ENCODE measurements at places on chromosomes 4 and X.
A peak's percentile ranks its signal among the peaks of the same experiment; 100 is the strongest.

DNA sequence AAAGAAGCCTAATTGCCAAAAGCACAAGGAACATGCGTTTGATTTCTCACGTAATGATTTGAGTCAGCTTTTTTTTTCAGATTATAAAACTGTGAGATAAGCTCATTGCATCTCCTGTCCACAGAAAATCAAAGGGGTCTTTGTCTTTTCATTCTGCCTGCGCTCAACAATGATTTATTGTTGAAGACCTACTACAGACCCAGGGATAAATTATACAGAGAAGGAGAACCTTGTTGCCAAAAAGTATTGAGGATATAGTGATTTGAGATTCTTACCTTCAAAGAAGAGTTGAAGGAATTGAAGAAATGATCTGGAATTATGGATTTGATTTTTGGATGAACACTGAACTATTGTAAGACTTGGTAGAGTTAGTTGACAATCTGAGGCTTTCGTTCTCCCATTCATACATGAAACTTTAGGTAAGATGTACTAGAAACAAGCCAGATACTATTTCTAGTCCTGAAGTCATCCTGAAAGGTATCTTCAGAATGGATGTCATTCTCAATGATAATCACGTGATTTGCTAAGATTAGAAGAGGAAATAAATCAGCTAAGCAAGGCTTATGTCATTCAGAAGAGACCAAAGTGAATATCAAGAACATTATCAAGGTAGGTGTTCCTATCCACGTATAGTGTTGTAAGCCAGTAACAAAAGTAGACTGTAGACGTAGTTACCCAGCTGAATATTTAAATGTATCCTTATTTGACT lies 71.1 kb upstream of the SCOC start:
- no peak for DNase-seq

GRCh38 chr4:120864969-120865368 lies 57.6 kb downstream of the PRDM5 start:
- no peak for DNase-seq

GRCh38 chrX:115898382-115899001 lies 272.1 kb upstream of the AGTR2 start:
- DNase-seq, result peak; percentile 58

- no peak for DNase-seq
These were observed 90.6 kb upstream of the AFAP1 start for GRCh38 chr4:8030121-8030781.

DNA sequence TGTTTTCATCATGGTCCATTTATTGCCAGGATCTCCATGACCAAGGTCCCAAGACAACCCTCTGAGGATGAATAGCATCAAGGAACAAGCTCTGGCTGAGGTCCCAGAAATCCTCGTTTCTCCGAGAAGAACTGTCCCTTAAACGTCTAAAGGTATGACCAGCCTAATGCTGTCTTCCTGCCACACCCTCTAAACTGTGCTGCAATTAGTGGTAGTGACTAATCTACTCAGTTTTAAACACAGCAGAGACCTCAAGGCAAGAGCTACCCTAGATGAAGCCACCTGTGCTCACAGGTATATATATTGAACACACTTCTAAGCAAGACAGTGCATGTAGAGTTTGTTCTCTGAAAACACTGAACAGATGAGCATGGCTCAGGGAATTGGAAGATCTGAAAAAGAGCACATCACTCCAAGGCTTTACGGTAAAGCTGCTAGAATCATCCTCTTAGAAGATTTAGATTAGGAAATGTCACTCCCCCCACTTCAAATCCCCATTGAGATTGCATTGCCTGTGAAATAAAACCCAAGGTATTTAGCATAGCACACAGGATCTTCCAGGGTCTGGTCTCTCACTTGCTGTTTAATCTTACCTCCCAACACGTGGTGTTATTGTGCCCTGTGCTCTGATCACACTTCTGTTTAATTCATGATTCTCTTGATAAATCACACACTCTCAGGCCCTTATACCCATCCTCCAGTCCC lies 173.9 kb upstream of the VCX3A start:
- DNase-seq, result no peak

DNA sequence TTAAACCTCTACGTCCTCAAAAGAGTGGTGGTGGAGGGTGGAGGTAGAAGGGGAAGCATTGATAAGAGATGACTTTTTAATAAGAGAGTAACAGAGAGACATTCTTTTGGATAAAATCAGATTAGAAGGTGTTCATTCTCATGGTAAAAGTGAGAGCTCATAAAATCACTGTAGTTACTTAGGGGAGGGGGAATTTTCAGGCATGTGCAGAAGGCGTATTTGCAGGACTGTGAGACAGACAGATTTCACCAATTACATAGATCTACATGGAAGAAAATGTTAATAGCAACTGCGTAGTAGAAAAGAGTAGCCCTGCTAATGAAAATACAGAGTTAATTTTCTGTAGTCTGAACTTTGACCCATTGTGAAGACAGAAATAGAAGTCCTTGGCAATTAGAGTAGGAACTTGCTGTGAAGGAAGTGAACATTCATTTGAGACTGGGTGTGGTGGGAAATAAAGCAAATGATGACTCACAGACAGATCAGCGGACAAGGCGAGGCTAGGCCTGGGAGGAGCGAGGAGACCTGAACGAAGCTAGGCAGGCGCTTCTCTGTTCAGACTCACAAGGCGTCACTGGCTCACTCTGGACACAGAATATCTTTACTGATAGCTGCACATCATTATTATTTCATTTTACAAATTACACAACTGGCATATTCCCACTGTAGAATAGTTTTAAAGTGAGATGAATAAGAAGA lies 57.2 kb upstream of the FAM9C start:
- DNase-seq, result no peak

GRCh38 chrX:82218361-82218760 lies 1016.5 kb downstream of the SH3BGRL start:
- DNase-seq, result no peak

DNA sequence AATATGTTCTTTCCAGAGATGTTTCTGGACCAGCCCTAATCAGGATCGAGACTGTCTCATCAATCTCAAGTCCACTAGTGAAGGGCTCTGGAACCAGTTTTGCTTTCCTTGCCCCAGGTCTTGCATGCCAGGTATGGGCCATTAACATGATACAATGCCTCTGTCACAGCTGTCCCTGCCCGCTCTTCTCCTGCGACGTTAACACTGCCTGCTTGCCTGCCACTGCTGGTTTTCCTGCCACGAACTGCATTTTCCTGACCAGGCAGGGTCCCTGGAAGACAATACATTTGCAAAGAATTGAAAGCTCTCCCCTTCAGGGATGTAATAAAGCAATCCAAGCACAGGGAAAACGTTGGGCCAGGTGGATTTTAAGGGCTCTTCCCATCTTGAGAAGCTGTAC lies 200.3 kb downstream of the MID1 start:
- DNase-seq, result no peak

- DNase-seq, result no peak
These were observed 74.8 kb downstream of the SLIT2 start for GRCh38 chr4:20326460-20326859.

- DNase-seq, result no peak
These were observed 1938.9 kb upstream of the TENM3 start for GRCh38 chr4:180304321-180304720.

GRCh38 chr4:153427363-153428071 lies 38.6 kb upstream of the TMEM131L start:
- DNase-seq, result no peak

- DNase-seq, result no peak
These were observed 24.5 kb upstream of the MSN start for GRCh38 chrX:65642914-65643491.

GRCh38 chr4:185567381-185568376 lies 32.4 kb upstream of the PDLIM3 start:
- no peak for DNase-seq

- no peak for DNase-seq
These were observed 3.2 kb upstream of the TLR10 start for GRCh38 chr4:38785901-38786402.

DNA sequence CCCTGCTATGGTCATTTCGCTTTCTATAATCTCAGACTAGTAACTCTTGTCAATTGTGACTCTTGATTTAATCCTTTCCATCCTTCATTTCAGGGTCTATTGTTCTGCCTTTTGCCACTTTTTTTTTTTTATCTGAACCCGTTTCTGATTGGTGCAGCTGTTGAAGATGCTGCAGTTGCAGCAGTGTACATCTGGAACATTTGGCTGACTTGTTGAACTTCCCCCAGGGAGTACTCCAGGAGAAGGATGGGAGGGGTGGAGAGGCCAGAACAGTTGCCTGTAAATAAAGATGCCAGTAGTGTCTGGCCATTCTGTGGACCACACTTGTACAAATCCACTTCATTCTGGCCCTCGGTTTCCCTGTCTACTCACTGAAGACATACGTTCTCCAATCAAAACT lies 1.0 kb upstream of the EDA start:
- DNase-seq, result no peak

- DNase-seq, result peak; percentile 46
These were observed 194.7 kb downstream of the PTTG2 start for GRCh38 chr4:38154681-38155588.

- DNase-seq, result no peak
These were observed 72.4 kb downstream of the PRDM5 start for GRCh38 chr4:120850018-120850599.

GRCh38 chr4:53916431-53916889 lies 147.9 kb downstream of the CHIC2 start:
- no peak for DNase-seq

DNA sequence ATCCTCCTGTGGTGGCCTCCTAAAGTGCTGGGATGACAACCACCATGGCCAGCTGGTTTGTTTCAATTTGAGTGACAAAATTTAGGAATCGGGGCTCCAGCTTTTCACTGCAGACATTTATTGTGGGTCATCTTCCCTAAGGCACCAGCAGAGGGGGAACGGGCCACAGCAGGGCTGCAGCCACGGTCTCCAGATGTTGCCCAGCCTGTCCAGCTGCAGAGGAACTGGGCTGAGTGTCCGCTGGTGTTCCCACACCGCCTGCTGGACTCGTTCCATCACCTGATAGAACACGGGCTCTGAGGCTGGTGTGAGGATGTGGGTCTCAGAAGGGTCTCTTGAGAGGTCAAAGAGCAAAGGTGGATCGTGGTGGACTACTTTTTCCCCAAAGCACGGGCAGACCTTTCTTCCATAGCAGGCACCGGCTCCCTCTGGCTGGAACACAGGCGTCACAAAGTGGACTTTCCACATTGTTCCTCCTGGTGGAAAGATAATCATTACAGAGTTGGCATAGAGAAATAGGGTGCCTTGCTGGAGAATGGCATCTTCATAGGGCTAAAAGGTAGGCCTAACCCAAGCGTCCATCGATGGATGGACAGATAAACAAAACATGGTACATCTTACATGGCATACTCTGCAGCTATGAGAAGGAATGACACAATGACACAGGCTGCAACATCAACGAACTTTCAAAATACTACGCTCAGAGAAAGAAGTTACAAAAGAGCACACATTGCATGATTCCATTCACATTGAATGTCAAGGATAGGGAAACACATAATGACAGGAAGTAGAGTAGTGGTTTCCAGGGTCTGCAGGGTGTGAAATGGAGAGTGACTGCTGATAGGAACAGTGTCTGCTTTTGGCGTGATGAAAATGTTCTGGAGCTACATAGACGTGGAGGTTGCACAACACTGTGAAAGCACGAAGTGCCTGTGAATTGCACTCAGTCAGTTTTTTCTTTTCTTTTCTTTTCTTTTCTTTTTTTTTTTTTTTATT lies 5.9 kb upstream of the ARSD start:
- DNase-seq, result no peak

Data from naive B cell (primary cell).